Left forelimb (tissue), 1 donor: ENCODE measurements at places on chromosomes 7 and 10.

- DNase-seq: no peak
Measured at GRCh38 chr10:99236627-99237309, 1.1 kb upstream of the HPSE2 start.

GRCh38 chr10:60197206-60197605, 192.5 kb downstream of the ANK3 start:
- no peak for DNase-seq

- no peak for DNase-seq
Measured at GRCh38 chr7:28976022-28976421, 17.9 kb upstream of the TRIL start.

- DNase-seq: no peak
Measured at GRCh38 chr7:114047889-114048288, 129.1 kb upstream of the PPP1R3A start.

GRCh38 chr10:94129393-94130130, 135.8 kb downstream of the PLCE1 start:
- DNase-seq: no peak

DNA sequence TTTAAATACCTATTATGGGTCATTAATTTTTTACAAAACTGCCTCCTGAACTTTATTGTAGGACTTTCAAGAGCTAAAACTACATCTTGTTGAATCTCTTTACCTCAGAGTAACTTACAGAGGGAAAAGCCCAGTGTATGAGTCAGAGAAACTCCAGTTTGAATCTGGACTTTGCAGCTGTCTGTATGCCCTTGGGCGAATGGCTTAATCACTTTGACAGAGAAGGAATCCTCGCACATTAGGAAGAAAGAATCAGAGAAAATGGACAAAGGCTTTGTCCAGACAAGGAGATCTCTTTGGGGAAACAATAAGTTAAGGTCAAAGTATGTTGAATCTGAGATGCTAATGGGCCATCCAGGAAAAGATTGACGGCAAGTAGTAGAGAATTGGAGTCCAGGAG, 484.2 kb upstream of the CELF2 start:
- no peak for DNase-seq

DNA sequence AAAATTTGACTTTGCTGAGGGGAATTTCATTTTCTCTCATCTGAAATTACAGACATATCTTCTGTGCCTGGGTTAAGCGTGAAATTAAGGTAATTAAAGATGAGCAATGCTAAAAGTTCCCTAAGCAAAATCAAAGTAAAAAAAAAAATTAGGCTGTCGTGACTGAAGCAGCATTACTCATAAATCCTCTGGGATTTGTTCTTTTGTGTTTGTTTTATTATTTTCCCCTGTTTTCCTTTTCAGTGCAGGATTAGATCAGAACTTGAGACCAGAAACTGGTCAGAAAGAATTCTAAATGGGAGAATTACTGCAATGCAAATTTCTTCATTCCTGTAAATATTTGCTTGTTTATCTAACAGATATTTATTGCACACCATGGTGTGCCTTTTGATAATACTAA, 141.4 kb upstream of the BET1 start:
- DNase-seq: no peak

DNA sequence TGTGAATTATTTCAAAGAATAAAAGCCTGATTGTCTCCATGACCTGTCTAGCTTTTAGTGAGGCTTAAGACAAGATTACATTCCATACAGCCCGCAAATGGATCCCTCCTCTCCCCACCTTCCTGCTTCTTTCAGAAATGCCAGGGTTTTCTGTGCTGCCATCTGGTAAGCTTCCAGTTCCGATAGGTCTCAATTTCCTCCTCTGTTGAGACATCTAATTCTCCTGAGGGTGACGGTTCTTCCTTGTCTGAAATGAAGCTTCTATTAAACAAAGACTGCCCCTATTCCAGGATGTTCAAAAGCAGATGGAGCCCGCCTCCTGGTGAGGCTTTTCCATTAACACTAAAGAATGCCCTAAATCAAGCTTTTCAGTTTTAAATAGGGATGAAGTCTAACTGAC, 295.6 kb downstream of the PTPRN2 start:
- no peak for DNase-seq

DNA sequence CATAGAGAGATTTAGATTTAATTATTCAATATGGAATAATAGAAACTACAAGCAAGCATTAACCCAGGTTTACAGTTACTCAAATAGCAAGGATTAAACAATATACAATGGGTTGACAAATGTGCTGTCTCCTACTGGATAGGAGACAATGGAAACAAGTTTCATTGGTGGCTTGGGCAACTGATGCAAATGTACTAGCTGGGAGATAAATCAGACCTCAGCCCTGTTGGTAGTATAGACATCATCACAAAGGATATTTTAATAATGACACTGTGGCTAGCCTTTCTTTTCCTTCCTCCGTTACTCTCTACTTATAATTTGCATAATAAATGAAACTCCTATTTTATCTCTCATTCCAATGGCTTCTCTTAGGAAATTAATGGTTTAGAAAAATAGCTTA, 96.5 kb upstream of the DKK1 start:
- no peak for DNase-seq

GRCh38 chr7:28112883-28113540, 67.6 kb downstream of the JAZF1 start:
- DNase-seq: no peak

DNA sequence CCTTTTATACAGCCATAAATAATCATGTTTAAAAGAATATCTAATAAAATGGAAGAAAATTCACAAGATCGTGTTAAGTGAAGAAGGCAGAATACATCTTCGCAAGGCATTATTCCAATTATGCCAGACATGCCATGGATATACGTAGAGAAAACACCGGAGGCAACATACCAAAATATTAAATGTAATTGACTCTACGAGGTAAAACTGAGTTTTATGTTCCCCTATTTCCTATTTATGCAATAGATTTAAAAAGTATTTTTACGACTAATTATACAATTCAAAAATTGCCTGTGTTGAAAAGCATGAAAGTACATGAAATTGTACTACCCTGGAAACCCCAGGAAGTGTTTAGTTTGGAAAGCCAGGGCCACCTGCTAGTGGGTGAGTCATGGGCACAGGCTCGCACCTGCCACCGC, 936 bp upstream of the REPIN1 start:
- DNase-seq: no peak

GRCh38 chr10:111836571-111836970, 347.0 kb downstream of the GPAM start:
- no peak for DNase-seq

DNA sequence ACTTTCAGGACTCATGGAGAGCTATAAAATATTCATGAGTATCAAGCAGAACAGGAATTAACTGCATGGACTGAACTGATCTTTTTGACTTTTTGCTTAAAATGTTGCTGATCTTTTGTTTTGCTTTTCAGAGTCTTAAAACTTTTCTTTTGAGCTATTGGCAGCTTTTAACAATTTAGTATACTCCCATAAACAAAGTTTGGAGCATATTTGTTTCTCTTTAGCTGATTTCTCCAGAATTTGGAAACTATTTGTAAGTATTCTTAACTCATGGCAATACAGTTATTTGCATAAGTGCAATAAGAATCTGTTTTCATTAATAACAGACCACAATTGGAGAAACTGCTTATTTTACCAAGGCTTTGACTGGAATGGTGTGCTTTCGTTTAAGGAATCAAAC, 73.4 kb upstream of the C1GALT1 start:
- DNase-seq: no peak

GRCh38 chr10:69626826-69627225, 3.2 kb upstream of the FAM241B start:
- DNase-seq: no peak

- no peak for DNase-seq
Measured at GRCh38 chr7:141198194-141198958, 124.5 kb downstream of the TMEM178B start.

- no peak for DNase-seq
Measured at GRCh38 chr7:35736725-35737124, 41.8 kb upstream of the HERPUD2 start.

DNA sequence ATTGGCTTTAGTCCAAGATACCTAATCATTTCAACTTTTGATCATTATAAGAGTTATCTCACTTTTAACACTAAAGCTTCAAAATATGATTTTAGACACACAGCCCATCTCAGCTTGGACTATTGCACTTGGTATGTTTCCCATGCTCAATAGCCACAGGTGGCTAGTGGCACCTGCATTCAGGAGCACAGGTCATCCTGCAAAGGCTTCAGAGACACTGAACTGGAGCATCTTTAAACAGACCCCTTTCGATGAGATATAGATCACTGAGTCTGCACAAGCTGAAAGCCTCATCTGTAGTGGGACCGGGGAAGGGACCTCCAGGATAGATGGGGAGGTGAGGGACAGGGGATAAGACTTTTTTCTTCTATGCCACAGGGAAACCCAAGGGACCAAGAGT, 48.5 kb upstream of the TARP start:
- DNase-seq: no peak
